ENCODE measurements at places on chromosomes 2 and 18. TPM values are rescaled to one million over a fixed set of nuclear protein-coding genes. Genes with fewer than 3 reads are reported as not detected.

Gene ACP1
- 94.8 TPM for total RNA-seq

Gene RAX
- total RNA-seq, result not detected

Gene YIPF4
- total RNA-seq, result 41.1 TPM

Gene DOK6
- total RNA-seq, result not detected

Gene GPR45
- total RNA-seq, result not detected

Gene RNF181
- total RNA-seq, result 122 TPM

Gene TMEM37
- total RNA-seq, result not detected

Gene CCDC178
- total RNA-seq, result not detected

Gene CYTIP
- total RNA-seq, result 484 TPM

Gene LRP2
- 0.07 TPM for total RNA-seq

Gene PTH2R
- 0.07 TPM for total RNA-seq

Gene MLPH
- total RNA-seq, result not detected

Gene SULT1C2
- total RNA-seq, result not detected

Gene UGT1A4
- not detected for total RNA-seq

Data from T-helper 1 cell treated with Interleukin-12 subunit alpha and Interleukin-12 subunit beta and Interleukin-4 antibody, amounts not matched to agents 30 ng/mL and 1 ng/mL, for 36 hours (primary cell).